Retina (tissue), 1 donor: ENCODE measurements at places on chromosomes 7 and 10.

DNA sequence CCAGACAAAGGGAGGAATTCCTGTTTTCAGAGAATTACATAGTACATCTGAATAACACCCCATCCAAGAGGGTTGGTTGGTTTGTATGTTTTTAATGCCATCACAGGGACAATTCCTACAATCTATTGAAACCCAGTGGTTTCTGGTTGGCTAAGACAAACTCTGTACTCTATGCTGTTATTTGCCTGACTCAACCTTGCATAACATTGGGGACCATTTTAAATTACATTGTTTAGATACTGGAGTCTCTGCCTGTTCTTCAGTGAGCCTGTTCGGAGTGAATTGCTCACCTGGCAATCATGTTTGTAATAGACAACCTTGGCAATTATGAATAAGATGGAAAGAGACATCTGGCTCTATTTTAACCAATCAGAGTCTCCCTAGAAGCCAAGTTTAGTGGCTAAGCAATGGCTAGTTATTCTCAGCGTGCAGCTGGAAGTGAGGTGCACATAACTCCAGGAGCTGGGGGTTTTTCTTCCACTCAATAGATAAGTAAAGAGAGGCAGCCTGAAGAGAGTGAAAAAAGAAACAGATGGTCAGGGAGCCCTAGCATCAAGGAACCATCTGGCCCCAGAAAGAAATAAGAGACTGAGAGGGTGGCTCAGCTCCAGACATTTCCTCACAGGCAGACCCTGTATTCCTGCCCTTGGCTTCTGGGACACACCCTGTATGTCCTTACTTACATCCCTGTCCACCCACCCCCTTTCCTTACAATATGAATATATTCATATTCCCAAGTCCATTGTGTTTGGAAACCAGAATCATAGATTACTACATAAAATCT lies 21.2 kb upstream of the SLC35G1 start:
- DNase-seq: no peak

DNA sequence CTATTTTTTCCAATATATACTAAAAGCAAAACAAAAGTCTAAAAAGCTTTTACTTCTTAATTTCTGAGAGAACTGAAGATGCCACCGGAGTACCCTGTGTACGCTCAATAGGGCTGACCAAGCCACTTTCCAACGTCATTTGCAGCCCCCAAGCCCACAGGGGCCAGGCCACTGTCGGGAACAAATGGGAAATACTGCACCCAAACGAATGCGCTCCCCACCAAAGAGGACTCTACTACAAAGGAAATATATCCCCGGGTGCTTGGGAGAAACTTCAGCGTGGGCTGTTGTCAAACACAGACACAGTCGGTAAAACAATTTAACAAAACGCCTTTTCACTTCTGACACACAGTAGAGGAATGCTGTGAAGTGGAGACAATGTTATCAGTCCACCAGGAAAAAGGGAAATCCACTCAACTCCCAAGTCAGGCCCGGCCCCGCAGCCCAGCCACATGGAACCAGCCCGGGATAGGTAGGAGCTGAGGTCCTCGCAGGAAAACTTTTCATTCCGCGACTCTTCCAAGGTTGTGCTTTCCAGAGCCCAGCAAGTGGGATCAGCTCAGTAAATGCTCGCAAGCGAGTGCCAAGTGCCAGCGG lies 1.4 kb downstream of the PARD3 start:
- no peak for DNase-seq

- no peak for DNase-seq
These were observed 47.3 kb upstream of the NCF1 start for GRCh38 chr7:74726309-74727101.

- DNase-seq: no peak
These were observed 20.6 kb downstream of the ZNF777 start for GRCh38 chr7:149440222-149440621.

DNA sequence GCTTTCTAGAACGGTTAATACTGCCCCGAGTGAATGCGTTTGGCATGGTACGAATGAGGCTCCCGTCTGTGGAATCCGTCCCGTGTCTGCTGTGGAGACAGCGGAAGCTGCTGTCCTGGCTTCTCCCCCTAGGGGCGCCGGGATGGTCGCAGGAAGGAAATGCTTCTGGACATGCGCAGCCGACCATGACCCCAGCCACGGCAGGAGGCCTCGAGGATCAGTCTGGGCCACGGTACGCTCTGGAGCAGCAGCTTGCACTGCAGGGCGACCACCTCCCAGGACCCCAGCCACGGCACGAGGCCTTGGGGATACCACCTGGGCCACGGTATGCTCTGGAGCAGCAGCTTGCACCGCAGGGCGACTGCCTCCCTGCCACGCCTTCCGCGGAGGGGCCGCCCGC lies 107.9 kb downstream of the CYTH3 start:
- DNase-seq: peak; percentile 75

GRCh38 chr10:4434516-4435071 lies 391.4 kb upstream of the AKR1E2 start:
- no peak for DNase-seq

GRCh38 chr10:18219146-18219545 lies 78.9 kb downstream of the CACNB2 start:
- no peak for DNase-seq

DNA sequence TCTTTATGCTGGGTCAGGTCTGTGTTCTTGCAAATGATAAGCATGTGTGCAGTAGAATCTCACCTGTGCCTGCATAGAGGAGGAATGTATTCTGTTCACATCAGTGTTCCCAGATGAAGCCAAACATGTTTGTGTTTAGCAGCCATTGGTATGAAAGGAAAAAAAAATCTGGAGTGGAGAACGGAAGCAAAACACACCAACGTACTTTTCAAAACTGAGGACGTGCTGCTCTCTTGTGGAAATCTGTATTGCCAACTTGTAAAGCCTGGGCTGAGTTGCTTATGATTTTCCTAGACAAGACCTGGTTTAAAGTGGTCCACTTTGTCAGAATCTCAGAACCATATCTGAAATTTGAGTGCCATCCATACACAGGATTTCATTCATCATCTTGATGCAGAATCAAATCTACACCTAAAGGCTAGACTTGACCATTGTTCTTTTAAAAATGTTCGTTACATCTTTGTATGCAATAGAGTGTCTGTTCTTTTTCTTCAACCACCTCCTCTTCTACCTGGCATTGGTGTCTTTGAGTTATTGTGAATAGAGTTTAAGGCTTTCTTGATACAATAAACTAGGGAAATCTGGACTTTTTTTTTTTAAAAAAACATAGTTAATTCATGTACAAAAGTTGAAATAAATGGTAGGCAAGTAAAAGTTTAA lies 367.7 kb downstream of the PHF14 start:
- DNase-seq: peak; percentile 49

GRCh38 chr10:31146491-31147209 lies 115.0 kb upstream of the ZNF438 start:
- DNase-seq: no peak

GRCh38 chr7:136275794-136276193 lies 298.6 kb upstream of the MTPN start:
- no peak for DNase-seq

DNA sequence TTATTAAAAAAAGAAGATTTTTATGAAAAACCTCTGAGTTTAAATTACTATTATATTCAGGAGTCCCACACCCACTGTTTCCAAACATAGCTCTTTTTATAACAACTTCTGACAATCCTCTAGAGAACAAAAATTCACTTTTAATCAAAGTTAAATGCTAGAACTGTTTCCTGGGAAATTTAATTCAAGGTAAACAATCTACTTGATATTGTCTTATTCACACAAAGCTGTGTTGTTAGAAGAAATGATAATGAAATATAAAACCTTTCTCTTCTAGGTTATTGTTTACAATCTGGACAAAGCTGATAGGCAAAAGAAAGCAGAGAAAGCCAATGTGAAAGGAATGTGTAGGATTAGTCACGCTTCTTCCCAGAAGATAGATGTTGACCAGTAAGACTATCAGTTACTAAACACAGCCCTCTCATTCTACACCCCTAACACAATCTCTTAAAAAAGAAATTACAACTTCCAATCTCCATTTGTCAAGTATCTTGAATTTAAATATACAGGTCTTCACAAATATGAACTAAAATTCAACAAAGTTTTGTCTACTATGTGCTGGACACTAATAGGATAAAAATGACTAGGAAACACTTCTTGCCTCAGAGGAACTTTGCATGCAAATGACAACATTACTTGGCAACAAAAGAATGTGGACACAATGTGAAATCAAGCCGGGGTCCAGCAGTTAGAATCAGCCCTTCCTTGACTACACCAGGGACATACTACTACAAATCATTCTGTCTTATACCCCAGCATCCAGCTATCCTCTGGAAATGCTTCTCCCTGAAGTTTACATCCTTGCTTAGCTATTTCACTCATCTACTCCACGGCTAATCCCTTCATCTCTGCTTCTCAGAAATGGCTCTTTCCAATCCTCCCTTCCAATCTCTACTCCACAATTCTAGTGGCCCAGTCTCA lies 123.7 kb downstream of the IMMP2L start:
- no peak for DNase-seq

GRCh38 chr7:23471106-23471859 lies 992 bp upstream of the IGF2BP3 start:
- peak; percentile 72 for DNase-seq

- DNase-seq: no peak
These were observed 243.8 kb downstream of the DNAJB9 start for GRCh38 chr7:108813251-108814014.

GRCh38 chr10:86376403-86376802 lies 9.8 kb upstream of the GRID1 start:
- DNase-seq: no peak

GRCh38 chr10:45198486-45199204 lies 116.8 kb downstream of the OR13A1 start:
- DNase-seq: peak; percentile 23

DNA sequence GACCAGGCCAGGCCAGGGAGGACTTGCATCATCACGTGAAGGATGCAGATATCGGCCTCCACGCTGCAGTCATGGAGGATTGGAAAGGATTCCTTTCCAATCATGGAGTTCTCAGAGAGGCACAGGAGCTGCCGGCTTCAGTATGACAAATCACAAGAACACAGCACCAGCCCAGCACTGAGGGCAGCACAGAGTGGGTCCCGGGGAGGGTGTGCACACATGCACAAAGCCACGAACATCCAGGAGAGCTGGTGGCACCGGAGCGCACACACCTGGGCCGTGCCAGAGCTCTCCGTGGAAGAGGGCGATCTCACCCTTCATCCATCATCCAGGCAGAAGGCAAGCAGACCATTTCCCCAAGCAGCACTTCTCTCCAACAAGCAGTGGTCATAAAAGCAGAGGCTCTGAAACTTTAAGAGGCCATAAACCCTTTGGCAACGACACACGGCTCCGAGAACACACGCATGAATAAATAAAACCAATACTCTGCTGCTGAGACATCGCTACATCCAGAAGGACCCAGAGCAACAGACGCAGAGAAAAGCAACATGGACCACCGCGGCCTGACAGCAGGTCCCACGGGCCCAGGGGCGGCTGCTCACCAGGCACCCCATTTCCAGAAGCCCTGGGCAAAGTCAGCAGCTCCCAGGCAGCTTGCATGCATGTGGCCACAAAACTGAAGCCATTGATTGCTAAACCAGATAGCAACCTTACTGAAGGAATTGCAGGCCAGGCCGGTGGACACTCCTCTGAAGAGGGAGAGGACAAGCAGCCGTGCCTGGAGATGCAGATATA lies 180.8 kb downstream of the USP6NL start:
- DNase-seq: peak; percentile 63

DNA sequence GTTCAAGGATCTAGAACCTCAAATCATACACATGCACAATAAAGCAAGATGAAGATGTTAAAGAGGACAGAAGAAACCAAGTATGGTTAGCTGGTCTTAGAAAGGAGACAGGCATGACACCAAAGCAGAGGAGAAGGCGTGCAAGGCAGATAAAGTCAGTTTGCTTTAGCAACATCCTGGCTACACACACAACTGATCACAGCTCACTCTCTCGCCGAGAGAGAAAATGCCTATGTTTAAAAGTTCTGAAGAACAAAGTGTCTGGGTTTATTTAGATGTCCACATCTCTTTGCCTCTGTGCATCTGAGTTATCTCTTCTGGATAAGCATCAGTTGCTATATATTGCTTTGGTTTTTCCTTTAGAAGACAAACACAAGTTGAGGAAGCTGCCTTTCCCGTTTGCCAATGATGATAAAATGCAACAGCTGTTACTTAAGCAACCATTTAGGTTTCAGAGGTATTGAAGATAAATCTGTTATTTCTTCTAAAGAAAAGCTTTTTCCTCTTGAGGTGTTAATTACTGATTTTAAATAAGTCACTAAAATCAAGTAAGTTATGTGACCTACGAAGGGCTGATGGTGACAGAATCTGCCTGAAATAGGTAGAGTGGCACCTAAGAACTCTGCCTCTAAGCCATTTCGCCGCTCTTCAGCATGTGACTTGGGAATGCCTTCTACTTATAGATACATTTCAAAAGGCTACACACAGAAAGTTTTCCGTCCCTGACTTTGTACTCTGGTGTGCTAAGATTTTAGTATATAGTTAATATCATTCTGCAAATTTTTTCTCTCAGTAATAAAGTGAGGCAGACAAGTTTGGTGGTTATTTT lies 146.2 kb upstream of the ASAH2 start:
- no peak for DNase-seq

DNA sequence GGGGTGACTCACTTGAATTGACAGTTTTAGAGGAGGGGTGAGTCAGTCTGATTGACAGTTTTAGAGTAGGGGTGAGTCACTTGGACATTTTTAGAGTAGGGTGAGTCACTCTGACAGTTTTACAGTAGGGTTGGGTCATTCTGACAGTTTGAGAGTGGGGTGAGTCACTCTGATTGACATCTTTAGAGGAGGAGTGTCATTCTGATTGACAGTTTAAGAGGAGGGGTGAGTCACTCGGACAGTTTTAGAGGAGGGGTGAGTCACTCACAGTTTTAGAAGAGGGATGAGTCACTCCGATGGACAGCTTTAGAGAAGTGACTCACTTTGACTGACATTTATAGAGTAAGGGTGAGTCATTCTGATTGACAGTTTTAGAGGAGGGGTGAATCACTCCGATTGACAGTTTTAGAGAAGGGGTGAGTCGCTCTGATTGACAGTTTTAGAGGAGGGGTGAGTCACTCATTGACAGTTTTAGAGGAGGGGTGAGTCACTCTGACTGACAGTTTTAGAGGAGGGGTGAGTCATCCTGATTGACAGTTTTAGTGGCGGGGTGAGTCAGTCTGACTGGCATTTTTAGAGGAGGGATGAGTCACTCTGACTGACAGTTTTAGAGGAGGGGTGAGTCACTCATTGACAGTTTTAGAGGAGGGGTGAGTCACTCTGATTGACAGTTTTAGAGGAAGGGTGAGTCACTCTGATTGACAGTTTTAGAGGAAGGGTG lies 595.9 kb downstream of the DNAJB6 start:
- DNase-seq: no peak

DNA sequence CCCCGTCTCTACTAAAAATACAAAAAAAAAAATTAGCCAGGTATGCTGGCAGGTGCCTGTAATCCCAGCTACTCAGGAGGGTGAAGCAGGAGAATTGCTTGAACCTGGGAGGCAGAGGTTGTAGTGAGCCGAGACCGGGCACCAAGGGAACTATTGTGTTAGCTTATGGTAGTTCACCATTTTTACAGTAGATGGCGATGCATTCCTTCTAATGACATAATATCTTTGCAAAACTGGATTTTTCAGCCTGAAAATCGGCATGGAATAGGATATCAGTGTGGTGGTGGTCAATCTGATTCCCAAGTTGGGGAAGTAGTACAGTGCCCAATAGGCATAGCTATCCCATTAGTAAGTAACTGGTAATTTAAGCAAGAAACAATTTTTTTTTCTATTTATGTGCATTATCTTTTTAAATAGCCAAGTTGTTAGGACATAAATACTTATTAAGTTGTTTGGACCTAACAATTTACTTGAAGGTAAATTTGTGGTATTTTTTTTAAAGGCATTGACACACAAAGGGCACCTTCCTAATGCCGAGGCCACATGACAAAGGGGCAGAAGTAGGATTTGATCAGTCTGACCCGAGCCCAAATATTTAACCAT lies 17.6 kb upstream of the IMPDH1 start:
- DNase-seq: peak; percentile 64

GRCh38 chr10:3054183-3054850 lies 13.0 kb upstream of the PFKP start:
- DNase-seq: no peak
